Activated CD8-positive, alpha-beta memory T cell treated with anti-CD3 and anti-CD28 coated beads, Interleukin-2, amount 50 U/mL, for 4 hours (primary cell): ENCODE measurements at places on chromosomes 12 and 14.

GRCh38 chr14:53663709-53664108, 292.9 kb downstream of the BMP4 start:
- no peak for DNase-seq

GRCh38 chr14:71589609-71590008, 342.6 kb upstream of the RGS6 start:
- DNase-seq = no peak

DNA sequence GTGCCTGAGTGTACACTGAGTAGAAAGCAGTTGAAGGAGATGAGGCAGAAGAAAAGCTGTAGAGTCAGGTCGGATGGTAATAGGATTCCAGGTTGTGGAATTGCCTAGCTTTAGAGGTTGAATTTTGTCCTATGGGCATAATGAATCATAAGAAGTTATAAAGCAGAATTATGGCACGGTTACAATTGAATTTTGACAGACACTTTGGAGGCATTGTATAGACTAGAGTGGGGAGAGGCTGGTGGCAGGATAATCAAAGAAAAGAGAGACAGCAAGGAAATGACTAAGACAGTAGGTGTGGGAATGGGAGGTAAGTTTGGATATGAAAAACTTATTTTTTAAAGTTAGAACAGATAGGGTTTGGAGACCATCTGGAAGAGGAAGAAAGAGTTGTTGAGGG, 102.6 kb downstream of the NTN4 start:
- DNase-seq = no peak

DNA sequence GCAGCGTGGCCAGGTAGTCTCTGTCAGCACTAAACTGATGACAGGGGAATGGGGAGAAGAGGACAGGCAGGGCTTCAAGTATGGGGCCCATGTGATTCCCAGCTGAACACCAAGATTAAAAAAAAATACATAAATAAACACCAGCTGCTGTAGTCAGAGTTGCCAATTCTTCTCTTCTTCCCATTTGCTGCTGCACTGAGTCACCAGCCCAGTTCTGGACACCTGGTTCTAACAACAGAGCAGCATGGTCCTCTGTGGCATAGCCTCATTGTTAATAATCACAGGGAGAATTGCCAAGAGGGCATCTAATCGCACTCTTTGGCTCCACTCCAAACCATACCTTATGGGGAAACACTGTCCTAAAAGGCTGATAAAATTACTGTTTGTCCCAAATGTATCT, 15.1 kb downstream of the PPM1H start:
- DNase-seq = no peak

- DNase-seq = no peak
Measured at GRCh38 chr12:14714437-14714836, 18.0 kb upstream of the GUCY2C start.

- DNase-seq = no peak
Measured at GRCh38 chr12:117010693-117011451, 88.3 kb downstream of the TESC start.

GRCh38 chr12:3342051-3342450, 149.0 kb upstream of the PRMT8 start:
- DNase-seq = no peak

GRCh38 chr12:82645414-82645813, 41.3 kb upstream of the TMTC2 start:
- DNase-seq = no peak

DNA sequence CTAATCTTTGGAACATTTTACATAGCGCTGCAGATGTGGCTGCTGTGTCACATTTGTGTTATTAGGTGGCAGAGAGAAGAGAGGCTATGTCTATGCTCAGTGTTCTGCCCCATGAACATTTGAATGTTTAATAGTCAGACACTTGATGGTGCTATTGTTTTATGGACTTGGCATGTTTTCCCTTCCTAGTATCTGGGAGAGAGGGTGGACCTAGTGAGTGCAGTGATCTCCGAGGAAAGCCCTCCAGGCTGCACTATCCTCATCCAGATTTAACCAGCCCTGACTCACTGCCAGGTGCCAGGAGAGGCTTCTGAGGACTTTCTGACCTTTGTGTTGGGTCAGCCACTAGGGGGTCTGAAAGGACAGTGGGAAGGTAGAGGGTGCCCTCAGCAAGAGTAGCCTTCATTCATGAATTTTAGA, 24.3 kb downstream of the ZFC3H1 start:
- DNase-seq = no peak

DNA sequence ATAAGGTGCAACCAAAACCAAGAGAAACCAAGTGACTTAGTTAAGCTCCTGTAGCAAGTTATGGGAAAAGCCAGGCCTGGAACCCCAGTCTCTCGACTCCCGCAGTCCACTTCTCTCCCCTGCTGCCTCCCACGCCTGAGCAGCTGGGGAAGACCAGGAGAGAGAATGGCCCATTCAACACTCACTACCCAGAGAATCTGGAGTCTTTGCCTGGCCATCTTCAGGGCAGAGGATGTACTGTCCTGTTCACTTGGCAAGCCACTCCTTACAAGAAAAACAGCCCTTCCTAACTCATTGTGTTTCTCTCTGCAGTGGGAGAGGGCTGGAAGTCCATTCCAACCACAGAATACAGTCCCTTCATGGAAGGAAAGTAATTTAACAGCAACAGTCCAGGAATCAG, 1.8 kb downstream of the PITPNM2 start:
- DNase-seq = no peak

GRCh38 chr12:70165450-70165849, 77.8 kb upstream of the CNOT2 start:
- no peak for DNase-seq

GRCh38 chr14:51648296-51648695, 3.4 kb upstream of the FRMD6 start:
- DNase-seq = no peak
